ENCODE measurements at places on chromosomes 2 and 18.

DNA sequence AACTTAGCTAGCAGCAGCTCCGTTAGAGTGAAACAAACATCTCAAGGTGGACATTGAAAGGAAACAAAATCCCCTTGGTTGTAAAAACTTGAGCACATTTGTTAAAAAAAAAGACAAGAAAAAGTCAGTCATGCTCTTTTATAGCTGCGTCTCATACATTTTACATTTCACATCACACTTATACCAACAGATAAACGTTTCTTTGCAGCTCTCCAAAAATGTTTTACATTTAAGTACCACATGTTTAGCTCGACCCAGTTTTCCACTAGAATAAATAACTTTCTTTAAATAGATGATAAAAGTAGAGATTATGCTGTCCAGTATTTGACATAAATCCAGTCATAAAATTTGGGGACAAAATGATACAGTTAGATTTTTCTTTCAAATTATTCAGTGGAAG, 297.0 kb upstream of the ST6GAL2 start:
- no peak for DNase-seq

DNA sequence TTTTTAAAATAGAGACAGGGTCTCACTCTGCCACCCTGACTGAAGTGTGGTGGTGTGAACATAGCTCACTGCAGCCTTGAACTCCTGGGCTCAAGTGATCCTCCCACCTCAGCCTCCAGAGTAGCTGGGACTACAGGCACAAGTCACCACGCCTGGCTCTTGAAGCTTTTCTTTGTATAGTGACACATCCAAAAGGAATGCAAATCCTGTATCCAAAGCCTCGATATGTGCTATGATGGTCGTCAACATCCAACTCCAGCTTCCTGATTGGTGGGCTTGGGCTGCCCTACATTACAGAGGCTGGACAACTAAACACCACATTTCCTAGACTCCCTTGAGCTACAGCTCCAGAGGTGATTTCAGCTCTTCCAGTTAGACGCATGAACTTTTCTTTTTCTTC, 101.7 kb upstream of the PGAP1 start:
- no peak for DNase-seq

GRCh38 chr2:50953021-50953420, 78.9 kb downstream of the NRXN1 start:
- DNase-seq: no peak

- DNase-seq: no peak
These were observed 42.8 kb downstream of the TRAPPC12 start for GRCh38 chr2:3422161-3422779.

DNA sequence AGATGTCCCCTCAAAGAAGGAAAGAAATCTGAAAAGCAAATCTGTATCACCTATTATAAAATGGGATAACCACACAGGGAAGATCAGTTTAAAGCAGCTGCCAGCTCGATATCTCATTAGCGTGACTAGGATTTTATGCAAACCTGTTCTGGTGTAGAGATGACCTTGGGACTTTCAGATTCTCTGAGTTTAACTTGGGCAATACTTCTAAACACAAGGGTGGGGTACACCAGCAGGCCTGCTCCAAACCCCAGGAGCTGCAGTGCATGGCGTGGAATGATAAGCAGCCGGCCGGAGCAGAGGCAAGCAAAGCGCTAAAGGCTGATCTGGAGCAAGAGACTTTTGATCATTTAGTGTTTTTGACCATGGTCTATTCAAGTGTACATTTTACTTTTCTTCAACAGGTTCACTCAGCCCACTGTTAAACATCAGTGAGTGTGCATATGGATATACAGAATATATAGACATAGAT, 4.7 kb downstream of the SERTAD2 start:
- DNase-seq: no peak

GRCh38 chr2:109197491-109198418, 68.8 kb downstream of the SH3RF3 start:
- no peak for DNase-seq

DNA sequence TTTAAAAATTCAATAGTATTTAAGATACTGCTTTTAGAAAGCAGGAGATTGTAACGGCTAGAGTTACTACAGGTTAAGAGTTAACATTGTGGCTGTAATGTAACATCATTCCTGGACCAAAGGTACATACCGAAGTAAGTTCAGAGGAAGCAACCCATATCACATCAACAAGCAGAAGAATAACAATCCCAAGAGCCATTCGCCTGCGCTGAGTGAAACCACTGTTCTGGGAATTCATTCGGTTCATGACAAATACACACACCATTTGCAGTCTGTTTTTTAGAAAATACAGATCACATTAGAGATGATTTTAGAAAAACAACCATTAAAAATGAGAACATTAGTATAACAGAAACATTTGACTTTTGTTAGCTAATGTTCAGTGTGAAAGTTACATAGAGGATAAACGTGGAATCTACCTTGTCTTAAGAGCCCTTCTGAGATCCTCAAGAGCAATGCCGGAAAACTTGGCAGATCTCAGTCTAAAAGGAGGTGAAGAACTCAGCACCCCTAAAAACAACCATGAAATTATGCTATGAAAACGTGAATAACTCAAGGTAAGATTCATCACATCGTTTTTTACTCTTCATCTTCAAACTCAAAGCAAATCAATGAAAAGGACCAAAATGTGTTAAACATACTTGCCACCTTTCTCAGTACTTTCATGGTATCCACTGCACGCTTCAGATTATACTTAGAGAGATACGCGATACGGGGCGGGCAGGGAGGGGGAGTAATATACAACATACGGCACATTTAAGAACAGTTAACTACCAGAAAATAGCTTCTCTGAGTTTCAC, 1.2 kb downstream of the SLC35F5 start:
- no peak for DNase-seq

GRCh38 chr2:191631754-191632153, 46.2 kb upstream of the NABP1 start:
- DNase-seq: no peak

- no peak for DNase-seq
These were observed 13.0 kb downstream of the MCEE start for GRCh38 chr2:71117063-71117462.

- no peak for DNase-seq
These were observed 47.8 kb downstream of the DYM start for GRCh38 chr18:49412679-49413078.

All from inflammatory macrophage treated with lipopolysaccharide for 1 hour (primary cell).